ENCODE measurements at places on chromosomes 3 and 15. TPM values are rescaled to one million over a fixed set of nuclear protein-coding genes. Genes with fewer than 3 reads are reported as not detected.

SLC6A11 gene
- 1.5 TPM for total RNA-seq

ROPN1 gene
- total RNA-seq, result not detected

TRIM59 gene
- 15.1 TPM for total RNA-seq

NPAP1 gene
- total RNA-seq, result not detected

- DNase-seq, result no peak
Measured at GRCh38 chr3:50427217-50427616, 67.9 kb upstream of the TMEM115 start.

- DNase-seq, result no peak
Measured at GRCh38 chr3:68142441-68142840, 488.0 kb upstream of the SUCLG2 start.

- DNase-seq, result no peak
Measured at GRCh38 chr3:69320871-69321271, 65.0 kb downstream of the FRMD4B start.

DNA sequence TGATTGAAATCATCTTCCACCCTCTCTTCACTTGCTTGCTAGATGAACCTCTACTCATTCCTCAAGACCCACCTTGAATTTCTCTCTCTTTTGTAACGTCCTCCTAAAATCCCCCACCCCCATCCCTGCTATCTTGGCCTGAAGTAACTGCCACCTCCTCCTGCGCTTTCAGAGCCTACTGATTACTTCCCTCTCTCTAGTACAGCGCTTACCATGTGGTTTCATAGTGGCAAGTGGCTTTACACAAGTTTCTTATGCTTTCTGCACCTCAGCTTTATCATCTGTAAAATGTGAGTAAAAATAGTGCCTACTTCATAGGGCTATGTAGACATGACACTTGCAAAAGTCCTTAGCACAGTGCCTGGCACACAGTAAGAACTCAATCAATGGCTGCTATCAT lies 28.7 kb upstream of the DAZL start:
- DNase-seq, result no peak

DNA sequence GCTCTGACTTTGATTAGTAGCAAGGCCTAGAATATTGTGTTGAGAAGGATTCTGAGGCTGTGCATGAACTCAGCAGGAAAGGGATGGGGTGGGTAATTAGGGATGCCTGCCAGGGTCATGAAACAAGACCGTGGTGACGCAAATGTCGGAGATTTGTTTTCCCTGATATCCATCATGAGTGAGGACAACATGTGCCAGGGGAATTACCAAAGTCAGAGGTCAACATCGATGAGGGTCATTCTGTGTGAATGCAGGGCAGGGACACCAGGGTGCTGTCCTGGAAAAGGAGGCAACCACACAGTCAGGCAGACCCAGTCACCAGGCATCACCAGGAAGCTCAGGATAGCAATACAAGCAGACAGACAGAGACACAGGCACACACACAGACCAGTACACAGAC lies 52.2 kb downstream of the SLCO2A1 start:
- DNase-seq, result no peak

Data from MCF 10A (cell line).